ENCODE measurements at places on chromosomes 5 and 9.

- no peak for DNase-seq
Measured at GRCh38 chr5:88663793-88664216, 219.2 kb downstream of the MEF2C start.

GRCh38 chr5:5014586-5015235 is 125.4 kb upstream of the ADAMTS16 start:
- peak; percentile 22 for DNase-seq

GRCh38 chr5:151703227-151703626 is 16.5 kb upstream of the SPARC start:
- no peak for DNase-seq

DNA sequence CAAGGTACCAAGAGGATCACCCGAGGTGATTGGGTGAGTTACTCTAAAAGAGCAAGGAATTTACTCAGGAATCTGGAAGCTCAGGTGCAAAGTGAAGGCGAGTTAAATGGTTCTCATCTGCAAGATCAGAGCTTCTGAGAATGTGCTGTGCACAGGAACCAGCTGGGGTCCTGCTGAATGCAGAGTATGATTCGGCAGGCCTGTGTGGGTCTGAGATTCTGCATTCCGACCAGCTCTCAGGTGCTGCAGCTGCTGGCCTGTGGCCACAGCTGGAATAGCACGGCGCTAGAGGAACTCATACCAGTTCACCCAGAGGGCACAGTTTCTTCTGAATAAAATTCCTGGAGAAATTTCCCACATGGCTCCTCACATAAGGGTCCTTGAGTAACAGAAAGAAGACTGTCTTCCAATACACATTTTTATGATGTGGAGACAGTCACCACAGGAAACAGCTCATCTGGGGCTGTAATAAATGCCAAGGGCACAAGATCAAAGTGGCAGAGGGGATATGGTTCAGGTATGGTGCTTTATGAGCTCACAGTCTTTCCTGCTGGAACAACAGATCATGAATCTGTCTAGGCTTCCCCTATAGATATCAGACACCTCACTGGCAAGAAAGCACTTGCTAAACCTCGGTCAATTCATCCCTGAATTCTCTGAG is 83.9 kb downstream of the PTPN3 start:
- no peak for DNase-seq

- DNase-seq: no peak
Measured at GRCh38 chr5:126046846-126047571, 376.2 kb upstream of the GRAMD2B start.

DNA sequence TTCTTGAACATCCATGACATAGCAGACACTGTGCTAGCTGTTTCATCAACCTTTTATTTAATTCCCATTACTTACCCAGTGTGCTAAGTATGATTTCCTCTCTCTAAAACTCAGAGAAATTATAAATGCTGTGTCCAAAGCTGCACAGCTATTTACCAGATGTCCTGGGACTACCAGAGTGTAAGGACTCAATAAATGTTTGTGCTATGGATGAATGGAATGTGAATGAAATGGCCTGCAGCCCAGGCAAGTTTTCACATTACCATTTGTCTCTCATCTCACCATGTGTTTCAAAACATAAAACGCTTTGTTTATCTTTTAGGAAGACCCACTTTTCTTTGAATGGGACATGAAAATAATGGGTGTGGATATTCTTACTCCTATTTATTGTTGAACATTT is 96.2 kb downstream of the ARHGEF28 start:
- DNase-seq: no peak

GRCh38 chr5:117657541-117657940 is 1082.9 kb upstream of the SEMA6A start:
- DNase-seq: no peak

All from cerebellum (tissue), 4 donors.